Stimulated activated CD4-positive, alpha-beta T cell treated with anti-CD3 and anti-CD28 coated beads, TNF-alpha, amount 100 ng/mL, for 24 hours (primary cell): ENCODE measurements at places on chromosomes 6 and 20.

DNA sequence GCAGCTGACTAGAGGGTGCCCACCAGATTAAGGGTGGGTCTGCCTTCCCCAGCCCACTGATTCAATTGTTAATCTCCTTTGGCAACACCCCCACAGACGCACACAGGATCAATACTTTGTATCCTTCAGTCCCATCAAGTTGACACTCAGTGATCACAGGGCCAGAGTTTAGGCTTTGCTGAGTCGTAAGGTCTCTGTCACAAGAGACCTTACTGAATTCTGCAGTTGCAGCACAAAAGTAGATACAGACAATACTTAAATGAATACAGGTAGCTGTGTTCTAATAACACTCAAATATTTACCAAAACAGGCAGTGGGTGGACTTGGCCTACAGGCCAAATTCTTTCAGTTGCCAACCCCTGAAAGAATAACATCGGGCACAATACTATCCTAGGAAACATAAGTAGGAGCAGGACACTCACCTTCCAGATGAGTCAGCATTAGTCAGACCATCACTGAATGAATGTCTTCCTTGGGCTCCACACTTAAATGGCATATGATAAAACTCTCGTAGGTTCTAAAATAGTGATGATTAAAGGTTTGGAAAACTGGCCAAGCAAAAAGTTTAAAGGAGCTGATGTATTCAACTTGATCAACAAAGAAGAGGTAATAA is 190.0 kb downstream of the UBE3D start:
- DNase-seq: no peak

- no peak for DNase-seq
Observed at GRCh38 chr6:91453224-91453878, 866.5 kb upstream of the MAP3K7 start.

DNA sequence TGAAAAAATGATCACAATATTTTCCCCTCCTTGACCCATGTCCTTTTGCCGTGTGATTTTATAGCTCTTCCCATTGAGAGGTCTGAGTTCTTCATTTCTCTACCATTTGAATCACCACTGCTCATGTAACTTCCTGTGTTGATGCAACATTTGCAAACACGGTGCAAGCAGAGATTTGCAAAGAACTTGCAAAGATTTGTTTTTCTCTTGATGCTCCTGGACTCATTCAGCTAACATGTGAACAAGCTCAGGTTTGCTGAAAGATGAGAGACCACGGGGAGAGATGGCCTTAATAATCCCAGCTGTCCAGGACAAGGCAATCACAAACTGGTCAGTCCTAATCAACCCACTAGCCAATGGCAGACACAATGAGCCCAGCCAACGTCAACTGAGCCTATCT is 8.6 kb downstream of the VNN2 start:
- DNase-seq: no peak

DNA sequence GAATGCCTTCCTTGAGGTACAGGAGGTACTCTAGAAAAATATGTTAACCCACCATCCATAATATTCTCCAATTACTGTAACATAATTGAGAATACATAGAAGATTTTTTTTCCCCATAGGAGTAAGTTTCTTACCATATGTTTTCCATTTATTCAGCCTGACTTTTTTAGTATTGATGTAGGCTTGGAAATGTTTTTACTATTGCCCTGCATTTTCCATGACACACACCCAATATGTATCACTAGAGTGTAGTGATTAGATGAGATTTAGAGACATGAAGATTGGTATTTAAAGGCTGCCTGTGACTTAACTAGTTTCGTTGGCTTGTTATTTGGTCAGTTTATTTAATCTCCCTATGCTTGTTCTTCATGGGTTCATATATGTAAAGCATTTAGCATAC is 39.5 kb downstream of the KCNQ5 start:
- DNase-seq: no peak

DNA sequence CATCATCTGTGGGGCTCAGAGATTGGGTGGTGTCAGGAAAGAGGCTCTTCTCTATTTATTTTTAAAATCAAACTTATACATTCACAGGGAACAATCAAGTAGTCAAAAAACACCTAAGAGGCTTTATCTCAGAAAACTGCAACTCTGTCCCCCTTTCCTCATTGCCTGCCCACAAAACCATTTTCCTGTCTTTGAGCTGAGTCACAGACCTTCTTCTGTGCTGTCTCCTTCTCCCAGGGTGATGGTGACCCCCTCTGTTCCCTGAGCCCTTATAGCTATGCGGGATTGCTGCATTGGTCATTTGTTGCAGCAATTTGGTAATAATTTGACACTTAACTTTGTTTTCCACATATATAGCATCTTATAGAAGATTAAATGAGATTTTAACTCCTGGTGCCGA is 195.2 kb upstream of the PROKR2 start:
- no peak for DNase-seq

- DNase-seq: no peak
Observed at GRCh38 chr6:169200893-169201514, 52.6 kb downstream of the THBS2 start.

DNA sequence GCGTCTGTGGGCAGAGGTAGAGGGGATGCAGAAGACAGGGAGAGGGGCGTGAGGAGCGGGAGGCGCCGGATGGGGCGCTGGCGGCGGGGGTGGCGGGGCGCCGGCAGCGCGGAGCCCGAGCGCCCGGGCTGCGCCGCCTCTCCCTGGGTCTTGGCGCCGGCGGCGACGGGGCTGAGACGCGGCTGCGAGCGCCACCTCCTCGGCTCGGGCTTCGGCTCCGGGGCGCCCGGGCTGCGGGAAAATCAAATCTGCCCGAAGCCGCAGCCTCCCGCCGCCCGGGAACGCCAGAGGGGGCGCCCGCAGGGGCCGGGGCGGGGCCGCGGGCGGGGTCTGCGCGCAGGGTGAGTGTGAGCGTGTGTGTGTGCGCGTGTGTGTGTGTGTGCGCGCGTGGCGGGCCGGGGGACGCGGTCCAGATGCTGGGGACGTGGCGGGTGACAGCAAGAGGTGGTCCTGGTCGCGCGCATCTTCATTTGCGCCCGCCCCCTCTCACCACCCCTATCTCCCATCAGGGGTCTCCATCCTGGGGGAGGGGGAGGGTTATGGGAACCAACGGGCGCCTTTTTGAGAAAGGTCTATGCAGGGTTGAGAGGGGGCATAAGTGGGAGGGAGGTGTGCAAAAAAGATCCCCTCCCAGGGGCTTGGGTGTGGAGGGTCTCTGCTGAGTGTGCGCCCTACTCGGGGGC is 646 bp upstream of the CPNE5 start:
- DNase-seq: peak; percentile 26

GRCh38 chr6:112478036-112478435 is 130.9 kb downstream of the RFPL4B start:
- no peak for DNase-seq

DNA sequence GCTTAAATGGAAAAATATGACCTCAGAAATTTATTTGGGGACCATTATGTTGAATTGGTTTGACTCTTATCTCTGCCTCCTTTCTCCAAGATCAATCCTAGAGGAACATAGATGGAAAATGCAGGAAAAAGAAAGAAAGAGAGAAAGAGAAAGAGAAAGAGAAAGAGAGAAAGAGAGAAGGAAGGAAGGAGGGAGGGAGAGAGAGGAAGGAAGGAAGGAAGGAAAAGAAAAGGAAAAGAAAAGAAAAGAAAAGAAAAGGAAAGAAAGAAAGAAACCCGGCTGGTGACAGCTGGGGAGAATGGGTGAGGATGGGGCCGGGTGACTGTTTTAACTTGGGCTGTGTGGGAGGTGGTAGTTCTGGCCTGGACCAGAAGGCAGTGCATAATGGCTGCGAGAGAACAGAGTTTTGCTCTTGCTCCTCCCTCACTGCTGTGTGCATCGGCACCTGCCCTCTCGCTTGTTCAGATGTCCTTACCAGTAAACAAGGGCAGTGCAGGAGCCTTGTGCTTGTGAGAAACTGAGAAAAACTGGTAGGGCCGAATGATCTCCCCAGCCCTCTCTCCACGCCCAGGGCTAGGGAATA is 24.7 kb downstream of the GLO1 start:
- DNase-seq: no peak

GRCh38 chr20:14489544-14489943 is 152.1 kb upstream of the FLRT3 start:
- DNase-seq: no peak

DNA sequence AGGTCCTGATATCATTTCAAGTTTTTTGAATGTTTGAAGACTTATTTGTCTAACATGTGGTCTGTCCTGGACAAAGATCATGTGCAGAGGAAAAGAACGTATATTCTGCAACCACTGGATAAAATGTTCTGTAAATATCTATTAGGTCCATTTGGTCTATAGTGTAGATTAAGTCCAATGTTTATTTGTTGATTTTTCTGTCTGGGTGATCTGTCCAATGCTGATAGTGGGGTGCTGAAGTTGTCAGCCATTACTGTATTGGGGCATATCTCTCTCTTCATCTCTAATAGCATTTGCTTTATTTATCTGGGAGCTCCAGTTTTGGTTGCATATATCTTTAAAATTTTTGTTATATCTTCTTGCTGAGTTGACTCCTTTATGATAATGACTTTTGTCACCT is 258.4 kb upstream of the CITED2 start:
- no peak for DNase-seq

- DNase-seq: no peak
Observed at GRCh38 chr20:56690531-56691175, 61.5 kb downstream of the TFAP2C start.

DNA sequence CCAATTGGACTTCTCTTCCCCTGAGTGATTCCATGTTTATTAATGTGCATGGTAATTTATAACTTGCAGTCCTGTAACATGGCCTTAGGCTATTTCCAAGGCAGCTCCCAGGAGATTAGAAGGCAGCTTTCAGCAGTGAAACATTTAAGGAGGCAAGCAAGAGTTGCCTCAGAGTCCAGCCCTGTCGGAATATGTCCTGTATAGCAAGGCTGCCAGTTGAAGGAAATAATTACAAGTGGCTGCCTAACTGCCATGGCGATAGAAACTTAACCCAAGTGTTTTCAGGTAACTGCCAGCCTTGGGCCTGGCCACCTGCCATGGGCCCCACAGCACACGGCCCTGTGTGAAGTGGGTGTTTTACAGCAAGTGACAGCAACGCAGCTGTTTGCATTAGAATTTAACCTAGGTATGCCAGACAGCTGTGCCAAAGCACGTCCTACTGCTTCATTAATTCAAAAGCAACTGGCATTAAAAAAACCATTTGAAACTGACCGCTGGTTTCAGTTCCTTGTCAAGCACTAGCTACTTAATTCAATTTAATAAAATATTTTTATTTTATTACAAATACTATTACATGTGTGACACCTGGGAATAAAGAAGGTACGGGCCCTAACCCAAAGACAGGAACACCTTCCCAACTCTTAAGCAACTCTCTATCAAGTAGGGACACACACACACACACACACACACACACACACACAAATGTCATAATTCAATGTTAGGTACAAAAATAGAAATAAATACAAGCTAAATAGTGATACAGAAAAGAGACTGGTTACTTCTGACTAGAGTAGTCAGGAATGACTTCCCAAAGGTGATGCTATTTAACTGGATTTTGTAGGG is 151.8 kb upstream of the HEY2 start:
- no peak for DNase-seq

GRCh38 chr20:991850-992249 is 10.3 kb downstream of the RSPO4 start:
- DNase-seq: no peak

DNA sequence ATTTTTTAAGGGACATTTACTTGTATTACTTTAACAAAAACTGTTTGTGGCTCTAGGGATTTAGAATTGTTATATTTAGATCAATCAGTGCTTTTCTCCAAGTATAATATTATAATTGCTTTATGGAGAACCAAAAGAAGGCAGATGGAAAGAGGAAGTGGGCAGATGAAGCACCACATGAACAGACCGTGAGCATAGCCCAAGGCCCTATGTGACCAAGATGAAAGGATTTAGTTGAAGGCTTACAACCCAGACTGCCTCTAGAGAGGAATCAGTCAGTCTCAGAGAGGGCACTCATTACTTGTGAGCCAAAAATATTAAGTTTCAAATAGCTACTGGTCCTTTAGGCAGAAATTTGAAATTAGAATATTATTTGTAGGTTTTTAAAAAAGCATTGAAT is 102.3 kb upstream of the IMPG1 start:
- no peak for DNase-seq

GRCh38 chr20:46317685-46318177 is 9.4 kb upstream of the CDH22 start:
- no peak for DNase-seq

DNA sequence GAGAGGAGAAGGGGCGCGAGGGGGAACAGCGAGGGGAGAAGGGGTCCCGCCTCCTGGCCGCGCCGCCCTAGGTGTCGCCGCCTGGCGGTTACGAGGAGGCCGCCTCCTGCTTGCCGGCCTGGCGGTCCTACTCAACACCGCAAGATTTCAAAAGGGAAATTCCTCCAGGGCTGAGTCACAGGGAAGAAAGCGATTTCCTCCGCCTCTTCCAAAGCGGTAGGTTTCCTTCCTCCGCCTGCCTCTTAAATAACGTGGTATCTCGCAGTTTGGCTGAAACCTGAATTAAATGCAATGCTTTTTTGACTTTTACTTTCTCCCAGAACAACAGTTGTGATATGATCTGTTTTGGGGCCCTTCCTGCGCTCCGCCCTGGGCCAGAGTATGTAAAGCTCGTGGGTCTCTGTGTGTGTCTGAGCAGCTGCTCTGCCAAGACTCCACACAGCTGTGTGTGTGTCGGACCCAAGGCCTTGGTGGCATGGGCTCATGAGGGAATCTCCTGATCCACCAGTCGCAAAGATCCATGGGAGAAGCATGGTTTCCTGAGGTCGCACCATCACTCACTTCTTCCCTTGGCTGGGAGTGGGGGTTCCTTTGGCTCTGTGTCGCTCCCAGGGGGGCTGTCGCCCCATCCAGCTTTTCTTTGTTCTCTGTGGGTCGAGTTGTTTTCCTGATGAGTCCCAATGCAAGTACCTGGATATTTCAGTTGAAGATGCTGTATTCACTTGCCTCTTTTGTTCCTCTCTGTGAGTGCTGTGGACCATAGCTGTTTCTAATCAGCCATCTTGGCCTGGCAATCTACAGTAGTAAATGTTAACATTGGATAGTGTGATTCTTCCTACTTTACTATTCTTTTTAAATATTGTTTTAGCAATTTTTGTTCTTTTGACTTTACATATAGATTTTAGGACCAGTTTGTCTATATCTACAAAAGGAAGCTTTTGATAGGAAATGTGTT is 31.6 kb upstream of the NOTCH4 start:
- DNase-seq: peak; percentile 63

DNA sequence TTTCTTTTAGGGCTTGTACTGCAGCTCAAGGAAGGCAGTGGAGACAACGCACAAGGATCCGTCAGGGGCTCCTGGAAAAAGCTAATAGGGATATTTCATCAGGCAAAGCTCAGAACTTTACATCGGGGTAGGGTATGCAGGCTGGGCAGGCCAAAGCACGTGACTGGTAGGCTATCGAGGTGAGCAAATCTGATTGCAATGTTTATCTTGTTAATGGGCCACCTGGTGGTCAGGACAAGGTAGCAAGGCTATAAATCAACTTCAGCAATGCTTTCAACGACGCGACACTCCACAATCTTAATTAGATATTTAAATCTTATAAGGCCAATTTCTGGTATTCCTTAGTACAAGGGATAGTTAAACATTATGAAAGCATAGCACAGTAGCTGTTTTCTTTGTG is 1302.8 kb upstream of the EYS start:
- DNase-seq: no peak

GRCh38 chr6:160391419-160392116 is 43.4 kb downstream of the SLC22A3 start:
- no peak for DNase-seq

GRCh38 chr6:30151580-30151979 is 9.4 kb downstream of the TRIM10 start:
- DNase-seq: no peak
